ENCODE measurements at places on chromosomes 5 and 9. TPM values are rescaled to one million over a fixed set of nuclear protein-coding genes. Genes with fewer than 3 reads are reported as not detected.

DNA sequence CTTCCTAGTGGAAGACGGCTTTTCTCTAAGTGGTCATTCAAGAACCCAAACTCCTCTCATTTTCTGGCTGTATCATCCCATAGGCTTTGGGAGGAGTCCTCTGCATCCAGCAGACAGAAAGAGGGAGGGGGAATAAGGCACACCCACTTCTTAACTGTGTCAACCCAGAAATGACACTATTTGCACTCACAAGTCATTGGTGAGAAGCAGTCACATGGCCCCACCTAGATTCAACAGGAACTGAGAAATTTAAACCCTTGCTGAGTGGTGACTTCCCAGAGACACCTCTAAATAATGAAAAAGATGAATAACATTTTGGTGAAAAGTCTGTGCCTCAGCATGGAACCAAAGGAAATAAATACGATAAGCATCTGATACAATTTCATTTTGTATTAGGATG lies 120.0 kb downstream of the MCTP1 start:
- DNase-seq = no peak
- H3K27me3 ChIP-seq = peaks cover 1% of the 10 kb centered on the region
- no peaks in the 10 kb centered on the region for H3K36me3 ChIP-seq
- no peaks in the 10 kb centered on the region for H3K4me1 ChIP-seq
- H3K4me3 ChIP-seq = no peak overlapping the region

Gene HSPB3
- not detected for total RNA-seq

GRCh38 chr5:124795829-124796228 lies 49.4 kb upstream of the ZNF608 start:
- no peak overlapping the region for H3K27ac ChIP-seq
- DNase-seq = no peak
- H3K36me3 ChIP-seq = no peaks in the 10 kb centered on the region
- no peaks in the 10 kb centered on the region for H3K27me3 ChIP-seq
- no peaks in the 10 kb centered on the region for H3K4me1 ChIP-seq

DNA sequence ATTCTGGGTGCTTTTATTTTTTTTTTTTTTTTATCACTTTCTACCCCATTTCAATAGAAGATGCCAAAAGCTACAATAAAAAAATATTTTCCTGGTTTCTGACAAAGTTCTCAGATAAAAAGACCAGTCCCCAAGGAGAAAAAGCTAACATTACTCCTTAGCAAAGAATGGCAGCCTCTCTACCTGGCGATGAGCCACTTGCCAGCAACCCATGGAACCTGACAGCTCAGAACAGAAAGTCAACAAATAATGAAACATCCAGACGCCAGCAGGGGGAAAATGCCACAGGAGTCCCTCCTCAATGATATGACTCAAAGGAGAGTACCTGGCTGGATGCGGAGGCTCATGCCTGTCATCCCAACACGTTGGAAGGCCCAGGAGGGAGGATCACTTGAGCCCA lies 123.2 kb downstream of the MYO10 start:
- no peaks in the 10 kb centered on the region for H3K4me1 ChIP-seq
- H3K27me3 ChIP-seq = peaks cover 5% of the 10 kb centered on the region
- DNase-seq = no peak
- H3K27ac ChIP-seq = no peak overlapping the region
- no peak overlapping the region for H3K4me3 ChIP-seq

GRCh38 chr9:17018540-17019196 lies 116.2 kb upstream of the CNTLN start:
- H3K27ac ChIP-seq = no peak overlapping the region
- no peak for DNase-seq
- H3K36me3 ChIP-seq = no peaks in the 10 kb centered on the region
- H3K4me1 ChIP-seq = no peaks in the 10 kb centered on the region

Gene CKS2
- 4.8 TPM for total RNA-seq
